ENCODE measurements at places on chromosomes 2 and 18.

- DNase-seq: no peak
These were observed 149.8 kb downstream of the OSR1 start for GRCh38 chr2:19208479-19209199.

- no peak for DNase-seq
These were observed 17.1 kb downstream of the FAM110C start for GRCh38 chr2:29253-29652.

DNA sequence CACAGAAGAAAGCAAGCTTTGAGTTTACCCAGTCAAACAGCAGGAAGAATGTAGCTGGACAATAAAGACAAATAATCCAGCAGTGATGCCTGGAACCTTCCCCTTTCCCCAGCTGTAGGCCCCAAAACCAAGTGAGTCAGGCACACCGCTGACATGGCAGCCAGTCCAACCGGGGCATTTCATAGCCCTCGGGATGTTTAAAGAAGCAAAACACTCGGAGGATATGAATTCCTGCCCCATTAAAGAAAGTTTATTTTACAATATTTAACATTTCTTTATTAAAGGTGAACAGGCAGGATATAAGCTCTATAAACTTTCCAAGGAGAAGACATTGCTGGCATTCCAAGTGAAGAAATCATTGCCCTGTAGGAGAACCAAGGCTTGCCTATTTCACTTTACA, 507.6 kb upstream of the TNP1 start:
- no peak for DNase-seq

DNA sequence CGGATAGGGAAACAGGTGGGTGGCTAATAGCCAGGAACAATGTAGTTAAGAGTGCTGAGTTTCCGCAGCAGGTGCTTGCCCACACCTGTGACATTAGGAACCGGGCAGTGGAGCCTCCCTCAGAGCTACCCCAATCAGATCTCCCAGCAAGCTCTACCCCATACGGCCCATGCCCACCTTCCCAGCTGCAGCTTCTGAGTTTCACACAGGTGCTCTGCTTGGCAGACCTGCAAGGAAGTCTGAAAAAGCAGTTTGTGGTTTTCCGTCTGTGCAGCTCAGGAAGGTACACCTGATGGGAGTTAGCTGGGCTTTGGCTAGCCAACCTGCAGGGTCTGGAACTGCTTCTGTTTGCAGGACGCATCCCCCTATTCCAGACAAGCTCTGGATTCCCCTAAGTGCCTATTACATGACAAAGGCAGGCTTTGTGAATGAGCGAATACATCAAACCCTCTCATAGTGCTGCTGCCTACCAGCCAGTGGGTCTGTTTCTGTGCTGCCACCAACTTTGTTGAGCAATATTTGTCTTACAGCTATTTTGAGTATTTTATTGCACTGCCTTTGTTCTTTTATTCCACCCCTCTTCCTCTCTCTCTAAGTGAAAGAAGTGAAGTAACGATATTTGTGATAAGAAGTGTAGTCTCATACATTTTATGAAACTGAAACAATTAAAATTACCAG, 24.7 kb upstream of the CEP68 start:
- no peak for DNase-seq

DNA sequence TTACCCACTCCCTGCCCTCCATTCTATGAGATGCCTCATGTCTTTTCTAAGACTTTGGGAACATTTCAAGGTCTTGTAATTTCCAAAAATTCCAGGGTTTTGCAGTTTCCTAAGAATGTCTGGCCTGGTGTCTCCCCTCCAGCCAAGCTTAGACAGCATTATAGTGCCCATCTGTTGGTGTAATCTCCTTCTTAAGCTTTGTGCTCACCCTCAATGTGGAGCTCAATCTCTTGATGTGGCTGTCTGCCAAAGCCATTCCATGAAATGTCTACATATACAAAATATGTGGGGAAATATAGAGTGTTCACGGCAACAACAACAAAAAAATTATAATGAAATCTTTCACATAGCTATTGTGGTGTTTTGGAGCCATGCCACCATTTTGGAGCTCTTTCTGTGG, 558.4 kb downstream of the PIK3C3 start:
- DNase-seq: no peak

DNA sequence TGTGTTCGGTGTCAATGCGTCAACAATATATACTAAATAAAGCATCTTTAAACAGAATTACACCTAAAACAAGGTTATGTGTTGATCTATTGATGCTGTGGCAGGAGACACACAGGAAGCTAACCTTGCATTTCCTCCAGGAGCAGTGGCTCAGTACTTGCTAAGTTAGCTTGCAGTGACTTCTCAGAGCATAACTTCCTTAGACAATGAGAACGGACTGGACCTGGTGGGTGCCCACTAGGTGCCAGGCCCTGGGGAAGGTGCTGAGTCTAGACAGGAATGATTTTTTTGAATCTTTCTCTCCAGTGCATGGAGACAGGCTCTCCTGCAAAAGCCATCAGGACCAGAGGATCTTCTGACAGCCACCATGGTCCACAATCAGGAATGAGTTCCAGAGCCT, 73.8 kb upstream of the MGAT4A start:
- DNase-seq: no peak

DNA sequence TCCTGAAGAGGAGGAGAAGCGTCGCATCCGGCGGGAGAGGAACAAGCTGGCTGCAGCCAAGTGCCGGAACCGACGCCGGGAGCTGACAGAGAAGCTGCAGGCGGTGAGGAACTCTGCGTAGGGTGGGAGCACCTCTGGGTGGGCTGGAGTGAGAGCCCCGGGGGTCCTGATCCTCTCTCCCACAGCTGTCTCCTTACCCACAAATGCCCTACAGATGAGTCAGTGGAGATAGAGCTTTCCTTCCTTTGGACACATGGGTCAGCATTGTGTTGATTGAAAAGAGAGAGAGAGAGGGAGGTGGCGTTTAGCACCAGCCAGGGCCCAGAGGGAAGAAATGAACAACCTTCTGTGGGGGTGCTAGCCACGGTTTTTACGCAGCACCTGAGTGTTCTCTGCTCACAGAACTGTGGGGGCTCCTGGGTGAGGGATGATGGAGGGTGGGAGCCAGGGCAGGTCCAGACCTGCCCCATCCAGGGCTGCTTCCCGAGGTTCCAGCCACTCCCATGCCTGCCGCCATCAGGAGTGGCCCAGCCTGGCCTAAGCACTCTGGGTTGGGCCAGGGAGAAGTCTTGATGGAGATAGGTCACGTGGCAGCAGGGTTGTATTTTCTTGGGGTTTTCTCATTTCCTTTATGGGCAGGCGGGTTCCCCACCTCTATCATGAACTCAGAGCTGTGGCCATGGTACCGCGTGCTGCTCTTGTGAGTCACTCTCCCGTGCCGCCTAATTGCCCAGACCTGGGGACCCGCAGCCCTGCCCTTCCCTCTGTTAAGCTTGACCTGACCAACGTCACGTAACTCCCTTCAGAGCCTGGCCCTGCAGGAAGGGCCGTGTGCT, 16.3 kb downstream of the FOSL2 start:
- DNase-seq: peak; percentile 44
